Stimulated activated CD8-positive, alpha-beta memory T cell treated with anti-CD3 and anti-CD28 coated beads, Interleukin-7, amount 100 ng/mL, for 4 hours (primary cell): ENCODE measurements at places on chromosomes 2 and 18.
A peak's percentile ranks its signal among the peaks of the same experiment; 100 is the strongest.

DNA sequence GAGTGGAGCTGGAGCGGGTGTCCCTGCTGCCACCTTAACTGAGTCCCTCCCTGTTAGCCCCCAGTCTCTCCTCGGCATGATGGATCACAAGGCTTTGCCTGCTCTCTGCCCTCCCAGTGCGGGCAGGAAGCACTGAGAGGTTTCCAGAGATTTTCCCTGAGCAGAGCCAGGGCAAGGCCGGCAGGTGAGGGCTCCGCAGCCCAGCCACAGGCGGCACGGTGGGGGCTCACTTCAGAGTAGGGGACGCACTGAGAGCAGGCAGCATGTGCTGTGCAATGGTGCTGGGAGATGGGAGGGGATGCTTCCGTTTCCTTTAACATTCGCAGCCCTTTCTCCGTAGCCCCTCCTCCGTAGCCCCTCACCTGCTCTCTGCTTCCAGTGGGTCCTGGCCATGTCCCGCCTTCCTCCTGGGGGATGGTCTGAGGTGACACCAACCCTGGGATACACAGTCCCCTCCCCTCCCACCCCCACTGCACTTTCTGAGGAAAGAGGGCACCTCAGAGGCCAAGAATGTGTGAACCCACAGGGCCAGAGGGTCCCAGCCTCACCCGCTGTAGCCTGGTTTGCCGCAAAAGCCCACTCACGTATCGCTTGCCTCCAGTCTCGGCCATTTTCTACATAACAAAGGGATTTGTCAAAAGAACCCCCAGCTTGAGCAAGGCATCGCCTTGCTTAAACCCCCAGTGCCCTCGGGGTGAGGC lies 10.7 kb downstream of the KCNF1 start:
- DNase-seq: no peak

DNA sequence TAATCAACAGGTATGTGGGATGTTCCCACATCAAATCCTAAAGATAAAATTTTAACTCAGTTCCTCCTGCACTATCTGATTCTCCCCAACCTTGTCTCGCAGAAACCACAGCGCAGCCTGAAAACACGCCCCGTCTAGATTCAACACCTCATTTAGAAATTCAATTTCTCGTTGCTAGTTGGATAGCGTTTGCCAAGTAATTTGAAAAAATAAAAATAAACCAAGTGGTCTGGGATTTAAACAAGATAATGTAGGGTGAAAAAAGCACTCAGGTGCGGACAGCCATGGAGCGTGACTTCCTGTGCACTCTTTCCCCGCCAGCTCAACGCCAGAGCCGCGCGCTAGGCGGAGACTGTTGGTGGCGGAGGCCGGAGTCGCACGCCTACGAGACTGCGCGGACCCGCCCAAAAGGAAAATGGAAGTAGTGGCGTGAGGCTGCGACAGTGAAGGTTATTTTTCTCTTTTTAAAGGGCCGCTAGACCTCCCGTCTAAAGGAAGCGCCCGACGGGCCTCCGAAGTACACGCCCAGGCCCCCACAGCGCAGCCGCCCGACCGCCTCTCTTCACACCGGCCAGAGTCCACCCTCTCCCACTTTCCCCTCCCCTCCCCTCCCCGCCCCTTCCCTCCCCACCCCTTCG lies 615 bp upstream of the CCNT2 start:
- DNase-seq: peak; percentile 84

- DNase-seq: no peak
These were observed 39.4 kb downstream of the LYPD6B start for GRCh38 chr2:149077861-149078260.

- no peak for DNase-seq
These were observed 41.7 kb downstream of the SUMO1 start for GRCh38 chr2:202196727-202197126.

DNA sequence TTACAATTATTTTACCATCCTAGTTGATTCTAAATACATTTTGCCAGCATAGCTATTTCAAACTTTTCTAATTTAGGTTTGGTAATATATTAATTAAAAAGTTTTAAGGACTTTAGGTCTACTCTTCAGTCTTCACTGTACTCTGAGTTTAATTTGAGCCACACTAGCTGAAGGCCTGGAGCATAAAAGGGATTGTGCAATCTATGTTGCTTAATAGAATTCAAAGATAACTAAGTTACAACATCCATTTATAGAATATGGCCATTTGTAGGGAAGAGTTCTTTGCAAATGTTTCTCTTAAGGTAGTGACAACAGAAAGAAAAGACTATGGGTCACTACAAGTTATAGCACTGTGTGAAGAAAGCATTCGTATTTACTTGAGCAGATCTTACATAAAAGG lies 702.2 kb upstream of the NRXN1 start:
- DNase-seq: no peak

DNA sequence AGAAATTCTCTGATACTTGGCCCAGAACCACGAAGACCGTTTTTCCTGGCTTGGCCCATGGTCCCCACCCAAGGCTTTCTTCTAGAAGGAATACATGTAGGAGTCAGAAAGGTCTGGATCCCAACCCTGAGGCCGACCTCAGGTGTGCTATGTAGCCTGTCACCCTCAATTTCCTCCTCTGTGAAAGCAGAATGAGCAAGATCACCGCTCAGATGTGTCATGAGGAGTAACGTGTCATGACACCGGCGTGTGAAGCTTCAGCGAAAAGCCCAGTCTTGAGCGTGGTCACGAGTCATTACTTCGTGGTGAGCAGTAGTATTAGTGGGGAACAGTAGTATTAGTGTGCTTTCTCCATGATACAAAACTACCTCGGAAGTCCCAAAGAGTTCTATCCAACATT lies 103.4 kb downstream of the ALPK2 start:
- no peak for DNase-seq

DNA sequence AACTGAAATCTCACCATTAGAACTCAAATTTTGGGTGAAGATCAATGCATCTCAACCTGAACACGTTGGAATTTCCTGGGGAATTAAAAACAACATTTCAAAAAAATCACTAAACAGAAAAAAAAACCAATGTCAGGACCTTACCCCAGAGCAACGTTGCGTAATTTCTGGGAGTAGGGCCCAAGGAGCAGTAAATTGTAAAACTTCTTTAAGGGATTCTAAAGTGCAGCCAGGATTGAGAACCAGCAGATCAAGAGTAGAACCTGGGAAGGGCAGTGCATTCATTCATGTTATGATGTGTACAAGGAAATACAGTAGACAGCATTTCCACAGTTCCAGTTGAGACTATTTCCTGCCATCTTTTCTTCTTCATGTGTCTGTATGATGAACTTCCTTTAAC lies 56.9 kb downstream of the RHBDD1 start:
- no peak for DNase-seq

- DNase-seq: no peak
These were observed 48.0 kb upstream of the FAHD2A start for GRCh38 chr2:95354469-95354901.

GRCh38 chr2:16203069-16203468 lies 262.7 kb downstream of the MYCN start:
- DNase-seq: no peak

GRCh38 chr2:237128026-237128703 lies 42.5 kb downstream of the COPS8 start:
- DNase-seq: peak; percentile 26

DNA sequence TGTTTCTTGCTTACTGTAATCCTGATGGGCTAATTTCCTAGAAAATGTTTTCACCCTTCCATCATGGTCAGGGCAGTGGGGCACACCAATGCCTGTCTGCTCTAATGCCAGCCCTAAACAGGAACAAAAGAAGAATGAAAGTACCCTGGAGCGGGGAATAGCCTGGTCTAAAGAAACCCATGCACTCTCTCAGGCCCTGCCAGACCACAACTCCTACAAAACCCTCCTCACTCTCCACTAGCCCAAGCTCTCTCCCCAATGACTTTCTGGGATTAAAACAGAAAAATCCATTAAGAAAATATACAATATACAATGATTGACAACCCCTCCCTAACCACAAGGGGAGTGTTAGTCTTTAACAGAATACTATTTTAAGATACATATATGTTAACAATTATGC lies 67.6 kb downstream of the AAK1 start:
- DNase-seq: no peak

DNA sequence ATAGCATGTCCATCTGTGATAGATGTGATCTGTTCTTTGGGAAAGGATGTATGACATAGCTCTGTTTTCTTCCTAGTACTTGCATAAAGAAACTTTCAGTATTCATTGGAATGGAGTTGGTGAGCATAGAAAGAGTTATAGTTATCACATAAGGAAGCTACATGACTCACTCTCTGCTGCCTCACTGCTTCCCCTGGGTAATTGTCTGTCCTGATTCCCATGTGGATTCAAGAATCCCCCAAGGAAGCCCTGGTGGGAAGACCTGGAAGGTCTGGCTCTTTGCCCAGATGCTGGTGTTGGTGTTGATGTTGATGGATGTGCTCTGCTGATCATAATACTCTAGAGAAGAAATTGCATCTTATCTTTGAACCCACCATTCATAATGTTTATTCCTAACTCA lies 60.6 kb downstream of the PTPN4 start:
- no peak for DNase-seq

- no peak for DNase-seq
These were observed 549.4 kb upstream of the SALL3 start for GRCh38 chr18:78430131-78430758.

DNA sequence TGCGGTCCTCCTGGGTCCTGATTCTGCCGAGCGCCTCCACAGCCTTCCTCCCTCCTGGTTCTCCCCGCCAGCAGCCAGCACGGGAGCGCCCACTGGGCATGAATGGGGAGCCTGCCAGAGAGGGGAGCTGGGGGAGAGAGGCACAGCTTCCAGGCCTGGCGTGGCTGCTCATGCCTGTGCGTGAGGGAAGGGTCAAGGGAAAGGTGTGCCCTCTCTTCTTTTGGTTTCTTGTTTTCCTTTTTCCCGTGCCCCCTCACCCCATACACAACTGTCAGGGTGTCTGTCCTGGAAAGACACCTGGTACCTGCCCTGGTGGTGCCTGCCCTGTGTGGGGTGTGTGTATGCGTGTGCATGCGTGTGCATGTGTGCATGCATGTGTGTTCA lies 4.7 kb upstream of the NEURL3 start:
- no peak for DNase-seq

GRCh38 chr18:39039813-39040212 lies 1474.2 kb upstream of the CELF4 start:
- no peak for DNase-seq

- DNase-seq: no peak
These were observed 290 bp downstream of the PSMG2 start for GRCh38 chr18:12703096-12703567.

- no peak for DNase-seq
These were observed 195.3 kb upstream of the HS6ST1 start for GRCh38 chr2:128513961-128514283.

DNA sequence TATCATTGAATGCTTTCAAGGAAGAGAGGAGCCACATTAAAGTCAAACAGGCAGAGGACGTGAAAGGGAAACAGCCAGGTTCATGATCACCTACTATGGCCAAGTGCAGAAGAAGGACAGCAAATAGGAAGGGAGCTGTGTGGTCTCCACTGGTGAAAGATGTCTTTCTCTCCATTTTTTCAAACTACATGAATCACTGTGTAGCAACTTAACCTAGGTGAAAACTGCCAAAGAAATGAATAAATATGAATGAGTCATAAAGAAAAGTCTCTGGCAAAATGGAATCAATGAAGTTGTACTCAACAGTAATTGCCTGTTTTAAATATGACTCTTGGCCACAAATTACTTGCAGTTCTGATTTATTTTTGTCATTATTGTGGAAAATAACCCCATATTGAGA lies 452.6 kb upstream of the PKDCC start:
- no peak for DNase-seq
